ENCODE measurements at places on chromosomes 4 and X. TPM values are rescaled to one million over a fixed set of nuclear protein-coding genes. Genes with fewer than 3 reads are reported as not detected.

CXorf49 gene
- not detected for total RNA-seq

TEX13C gene
- not detected for total RNA-seq

DACH2 gene
- total RNA-seq = not detected

ACE2 gene
- total RNA-seq = under 0.01 TPM

ALAS2 gene
- not detected for total RNA-seq

CLNK gene
- not detected for total RNA-seq

GABRE gene
- total RNA-seq = 58.4 TPM

MAPK10 gene
- 14.4 TPM for total RNA-seq

UCHL1 gene
- total RNA-seq = 500 TPM

LUZP4 gene
- not detected for total RNA-seq

DCX gene
- total RNA-seq = not detected

PPARGC1A gene
- 0.43 TPM for total RNA-seq

GLRA2 gene
- not detected for total RNA-seq

RASGEF1B gene
- total RNA-seq = 0.46 TPM

CYLC1 gene
- not detected for total RNA-seq

MAGEA12 gene
- under 0.01 TPM for total RNA-seq

PHEX gene
- total RNA-seq = 0.46 TPM

PDGFRA gene
- total RNA-seq = 502 TPM

HTN1 gene
- total RNA-seq = not detected

ADH1B gene
- total RNA-seq = 81.4 TPM

SSX2 gene
- total RNA-seq = not detected

FAM9B gene
- not detected for total RNA-seq

DUSP21 gene
- not detected for total RNA-seq

AIFM1 gene
- total RNA-seq = 22.9 TPM

SLC38A5 gene
- 40.4 TPM for total RNA-seq

TMEM164 gene
- 12.1 TPM for total RNA-seq

SMIM10 gene
- total RNA-seq = 7.8 TPM

MCF2 gene
- not detected for total RNA-seq

TLR6 gene
- total RNA-seq = 1.4 TPM

ANXA10 gene
- 25.3 TPM for total RNA-seq

ARHGAP24 gene
- total RNA-seq = 55.5 TPM

P2RY8 gene
- not detected for total RNA-seq

TACC3 gene
- total RNA-seq = 2.4 TPM

C4orf51 gene
- total RNA-seq = not detected

TREX2 gene
- 1.8 TPM for total RNA-seq

PCYT1B gene
- 0.46 TPM for total RNA-seq

DIPK2B gene
- total RNA-seq = not detected

KLHL13 gene
- 39.1 TPM for total RNA-seq

PRDM8 gene
- total RNA-seq = 2.8 TPM

NAP1L3 gene
- total RNA-seq = 2.9 TPM

WAS gene
- not detected for total RNA-seq

NMU gene
- not detected for total RNA-seq

MAGEA9B gene
- not detected for total RNA-seq

SLC7A11 gene
- total RNA-seq = 69.1 TPM

SCML2 gene
- total RNA-seq = 0.71 TPM

ABCD1 gene
- 11.2 TPM for total RNA-seq

PDE5A gene
- total RNA-seq = 134 TPM

CDK16 gene
- total RNA-seq = 52.8 TPM

SPATA18 gene
- total RNA-seq = 13.9 TPM

WDR17 gene
- total RNA-seq = 1.6 TPM

CXCL11 gene
- 0.14 TPM for total RNA-seq
